ENCODE measurements at places on chromosomes 6 and 20.

GRCh38 chr20:40757087-40757486 lies 68.1 kb upstream of the MAFB start:
- no peak for DNase-seq

DNA sequence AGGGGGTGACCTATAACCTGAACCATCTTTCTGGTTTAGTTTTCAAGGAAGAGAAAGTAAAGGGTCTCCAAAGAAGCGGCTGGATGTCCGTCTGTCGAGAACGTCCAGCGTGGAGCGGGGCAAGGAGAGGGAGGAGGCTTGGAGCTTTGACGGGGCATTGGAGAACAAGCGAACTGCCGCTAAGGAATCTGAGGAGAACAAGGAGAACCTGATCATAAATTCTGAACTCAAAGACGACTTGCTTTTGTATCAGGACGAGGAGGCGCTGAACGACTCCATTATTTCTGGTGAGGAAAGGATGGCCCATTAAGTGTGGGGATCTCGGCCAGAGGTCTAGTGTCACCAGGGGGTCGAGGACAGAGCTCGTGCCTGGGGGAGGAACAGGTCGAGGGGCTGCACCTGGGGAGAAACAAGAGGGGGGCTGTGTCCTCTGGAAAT lies 159.2 kb downstream of the SYCP2 start:
- DNase-seq: no peak

DNA sequence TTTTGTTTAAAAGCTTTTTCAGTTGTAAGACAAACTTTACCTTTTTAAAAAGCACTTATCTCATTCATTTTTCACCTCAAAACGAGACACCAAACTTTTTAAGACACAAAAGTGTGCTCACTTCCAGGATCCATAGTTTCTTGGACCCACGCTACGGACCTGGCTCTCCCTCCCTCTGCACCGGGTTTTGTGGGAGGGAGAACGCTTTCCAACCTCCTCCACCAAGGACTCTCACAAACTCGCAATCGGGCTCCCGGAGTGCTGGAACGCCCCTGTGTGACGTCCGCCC lies 436 bp downstream of the CAGE1 start:
- DNase-seq: no peak

DNA sequence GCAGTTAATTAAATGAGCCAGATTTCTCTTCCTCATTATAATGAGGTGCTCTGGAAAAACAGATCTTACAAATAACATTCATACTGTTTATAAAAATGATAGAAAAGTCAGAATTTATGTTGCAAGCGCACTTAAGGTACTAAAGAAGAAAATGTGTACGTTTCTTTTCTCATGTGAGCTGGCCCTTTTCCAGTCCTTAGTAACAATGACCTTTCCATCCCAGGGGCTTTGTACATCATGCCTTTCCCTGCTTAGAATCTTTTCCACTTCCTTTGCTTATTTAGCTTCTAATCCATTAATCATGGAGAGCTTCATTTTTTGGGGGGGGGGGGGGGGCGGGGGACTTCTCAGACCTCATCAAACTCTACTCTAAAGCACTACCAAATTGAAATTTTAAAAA lies 4.8 kb downstream of the FBXO5 start:
- DNase-seq: no peak

GRCh38 chr20:2746636-2747265 lies 53.7 kb downstream of the CPXM1 start:
- DNase-seq: no peak

DNA sequence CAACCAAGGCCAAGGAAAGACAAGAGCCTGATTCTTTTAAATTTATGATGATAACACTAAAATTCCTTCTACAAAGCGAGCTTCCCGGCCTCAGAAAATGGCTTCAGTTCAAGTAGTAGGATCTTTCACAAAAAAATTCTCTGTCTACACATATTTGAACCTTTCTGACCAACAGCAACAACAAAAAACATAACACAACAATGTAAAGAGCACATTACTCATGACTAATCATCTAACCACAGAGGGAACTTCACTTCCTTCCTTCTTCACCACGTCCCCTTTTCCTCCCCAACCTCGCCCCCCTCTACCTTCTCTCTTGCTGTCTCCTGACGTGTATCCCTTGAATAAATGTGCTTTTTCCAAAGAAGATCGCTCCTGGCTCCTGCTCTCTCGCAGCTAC lies 228.2 kb downstream of the MYLK4 start:
- DNase-seq: no peak

- DNase-seq: no peak
Measured at GRCh38 chr6:169222126-169222525, 31.5 kb downstream of the THBS2 start.

DNA sequence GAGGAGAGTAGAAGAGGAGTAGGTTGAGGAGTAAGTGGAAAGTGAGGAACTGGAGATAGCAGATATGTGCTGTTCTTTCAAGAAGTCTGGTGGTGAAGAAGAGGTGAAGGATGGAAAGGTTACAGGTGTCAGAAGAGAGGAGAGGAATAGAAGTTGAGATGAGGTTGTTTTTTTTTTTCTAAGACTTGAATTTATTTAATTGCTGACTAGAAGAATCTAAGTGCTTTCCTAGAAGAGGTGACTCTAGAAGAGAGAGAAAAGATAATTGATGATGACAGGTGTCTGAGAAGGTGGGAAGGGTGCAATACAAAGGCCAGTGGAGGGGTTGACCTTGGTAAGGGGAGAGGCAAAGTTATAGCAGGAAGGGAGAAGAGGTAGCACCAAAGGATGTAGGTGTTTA lies 25.6 kb downstream of the NDUFAF5 start:
- no peak for DNase-seq

DNA sequence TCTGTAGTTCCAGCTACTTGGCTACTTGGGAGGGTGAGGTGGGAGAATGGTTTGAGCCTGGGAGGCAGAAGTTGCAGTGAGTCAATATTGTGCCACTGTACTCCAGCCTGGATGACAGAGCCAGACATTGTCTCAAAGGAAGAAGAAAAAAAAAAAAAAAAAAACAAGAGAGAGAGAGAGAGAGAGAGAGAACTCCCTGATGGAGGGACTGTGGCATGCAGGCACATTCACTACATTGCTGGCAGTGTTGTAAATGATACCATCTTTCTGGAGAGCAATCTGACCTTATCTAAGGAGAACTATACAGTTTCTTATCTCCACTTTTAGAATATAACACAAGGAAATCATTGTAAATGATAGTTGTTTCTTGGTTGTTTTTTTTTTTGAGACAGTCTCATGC lies 85.1 kb downstream of the MDN1 start:
- no peak for DNase-seq

GRCh38 chr6:151071295-151071694 lies 168.5 kb upstream of the AKAP12 start:
- no peak for DNase-seq

DNA sequence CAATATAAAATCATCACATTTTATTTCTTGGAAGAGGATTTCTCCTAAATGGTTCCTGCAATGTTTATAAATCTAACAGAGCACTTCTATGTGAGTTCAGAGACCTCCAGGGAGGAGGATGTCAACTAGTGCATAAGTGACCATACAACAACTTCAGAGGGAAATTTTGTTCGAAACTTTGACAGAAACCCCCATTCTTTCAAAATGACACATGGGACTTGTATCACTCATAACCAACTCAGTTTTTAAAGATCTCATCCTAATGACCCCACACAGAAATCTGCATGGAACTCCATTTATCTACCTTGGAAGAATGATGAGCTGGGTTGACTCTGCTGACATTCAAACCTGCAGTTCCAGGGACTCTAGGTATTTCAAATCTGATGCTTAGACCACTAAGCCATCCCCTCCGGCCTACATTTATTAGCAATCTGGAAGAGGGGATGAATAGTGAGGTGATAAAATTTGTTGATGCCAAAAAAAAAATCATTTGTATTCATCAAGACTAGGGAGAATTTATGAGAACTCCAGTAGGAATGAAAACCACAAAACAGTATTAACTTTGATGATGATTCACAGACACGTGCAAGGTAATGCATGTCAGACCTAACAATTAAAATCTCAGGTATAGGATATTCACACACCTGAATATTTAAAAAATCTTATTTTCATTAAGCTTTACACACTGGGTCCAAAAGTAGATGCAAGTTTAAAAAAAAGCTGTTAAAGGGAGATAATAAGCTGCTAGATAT lies 153.0 kb downstream of the REV3L start:
- DNase-seq: peak; percentile 24

GRCh38 chr6:4008324-4009047 lies 70.5 kb downstream of the FAM217A start:
- DNase-seq: no peak

DNA sequence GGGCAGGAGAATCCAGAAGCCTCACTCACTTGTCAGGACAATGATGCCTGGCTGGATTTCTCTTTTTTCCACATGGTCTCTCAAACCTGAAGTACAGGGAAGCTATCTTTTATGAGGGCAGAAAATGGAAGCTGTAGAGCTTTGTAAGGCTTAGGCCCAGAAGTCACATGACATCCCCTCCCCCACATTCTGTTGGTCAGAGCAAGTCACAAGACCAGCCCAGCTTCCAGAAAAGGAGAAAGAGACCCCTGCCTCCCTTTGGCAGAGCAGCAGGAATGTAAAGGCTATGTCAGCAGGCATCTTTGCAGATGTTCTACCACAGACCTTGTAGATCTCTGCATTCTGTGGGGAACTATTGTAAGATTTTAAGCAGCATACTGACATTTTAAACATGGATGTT lies 245.5 kb downstream of the SLC35F1 start:
- DNase-seq: no peak

- DNase-seq: no peak
Measured at GRCh38 chr6:118897386-118897785, 3.4 kb downstream of the ASF1A start.

DNA sequence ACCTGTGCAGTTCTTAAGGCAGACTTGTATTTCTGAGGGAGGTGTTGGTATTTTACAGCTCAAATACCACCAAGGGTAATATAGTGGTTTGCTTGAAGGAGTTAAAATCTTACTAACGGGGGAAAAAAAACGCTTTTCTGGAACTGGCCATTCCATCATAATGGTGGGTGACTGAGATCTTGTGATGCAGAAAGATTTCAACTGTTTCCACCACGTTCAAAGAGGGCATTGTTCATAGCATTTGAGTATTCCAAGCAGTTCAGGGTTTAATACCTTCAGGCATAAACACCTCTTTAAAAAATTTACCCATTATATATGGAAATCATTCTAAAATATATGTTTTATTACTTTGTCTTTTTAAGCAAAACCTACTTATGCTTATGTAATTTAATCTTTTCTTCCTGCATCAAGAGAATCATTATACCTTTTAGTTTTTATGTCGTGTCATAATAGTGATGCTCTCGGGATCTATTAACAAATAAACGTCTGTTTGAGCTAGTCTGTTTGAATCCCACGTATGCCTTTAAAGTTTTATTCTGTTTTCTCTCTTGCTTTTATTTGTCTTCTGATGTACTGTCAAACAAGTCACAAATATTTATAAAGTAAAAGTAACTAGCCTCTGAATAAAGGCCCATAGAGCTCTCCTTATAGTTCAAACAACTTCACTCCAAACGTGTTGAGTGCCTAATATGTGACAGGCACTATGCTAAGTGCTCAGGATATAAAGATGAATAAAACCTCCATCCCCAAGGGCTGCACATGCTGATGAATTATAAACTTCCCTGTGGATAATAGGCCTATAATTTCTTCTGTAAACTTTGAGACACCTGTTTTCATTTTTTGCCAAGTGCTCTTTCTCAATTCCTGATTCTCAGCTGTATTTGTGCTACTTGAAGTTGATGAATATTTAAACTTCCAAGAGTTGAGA lies 298.8 kb upstream of the FERMT1 start:
- no peak for DNase-seq

- DNase-seq: peak; percentile 43
Measured at GRCh38 chr20:19911810-19912382, 105.3 kb upstream of the NAA20 start.

DNA sequence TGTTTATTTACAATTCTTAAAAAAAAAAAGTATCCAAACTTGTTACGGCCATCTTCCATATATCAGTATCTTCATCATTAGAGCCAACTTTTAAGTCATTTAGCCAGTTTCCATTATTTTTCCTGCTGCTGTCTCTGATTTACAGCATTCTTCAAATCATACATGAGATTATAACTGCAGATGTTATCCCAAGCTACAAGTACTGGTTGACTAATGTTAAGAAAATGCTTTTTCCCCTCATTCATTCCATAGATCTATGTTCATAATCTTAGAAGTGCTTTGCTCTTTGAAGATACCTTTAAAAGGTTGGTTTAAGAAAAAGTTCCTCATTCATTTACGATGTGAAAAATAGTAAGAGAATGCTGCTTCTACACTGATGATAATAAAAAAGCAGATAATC lies 158.7 kb downstream of the RNGTT start:
- DNase-seq: no peak

GRCh38 chr6:25927178-25927577 lies 3.3 kb downstream of the SLC17A2 start:
- no peak for DNase-seq

DNA sequence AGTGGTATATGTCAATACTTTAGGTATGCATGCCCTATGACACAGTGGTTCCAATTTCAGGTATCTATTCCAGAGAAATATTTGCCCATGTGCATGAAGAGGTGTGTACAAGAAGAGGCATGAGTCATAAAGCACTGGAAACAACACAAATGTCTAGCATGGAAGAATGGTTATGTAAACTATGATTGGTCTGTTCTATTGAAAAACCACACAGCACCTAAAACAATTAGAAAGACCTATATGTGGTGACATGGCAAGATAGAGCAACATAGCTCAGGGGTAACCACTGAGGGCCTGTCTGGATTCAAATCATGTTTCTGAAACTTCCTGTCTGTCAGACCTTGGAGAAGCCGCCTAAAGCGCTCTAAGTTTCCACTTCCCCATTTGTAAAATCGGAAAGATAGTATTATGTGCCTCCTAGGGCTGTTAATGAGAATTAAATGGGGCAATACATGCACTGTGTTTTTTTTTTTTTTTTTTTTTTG lies 76.0 kb upstream of the SHLD1 start:
- DNase-seq: peak; percentile 76

GRCh38 chr6:89139509-89140346 lies 6.1 kb upstream of the PM20D2 start:
- DNase-seq: no peak

- no peak for DNase-seq
Measured at GRCh38 chr6:47653706-47654105, 44.7 kb upstream of the ADGRF4 start.

DNA sequence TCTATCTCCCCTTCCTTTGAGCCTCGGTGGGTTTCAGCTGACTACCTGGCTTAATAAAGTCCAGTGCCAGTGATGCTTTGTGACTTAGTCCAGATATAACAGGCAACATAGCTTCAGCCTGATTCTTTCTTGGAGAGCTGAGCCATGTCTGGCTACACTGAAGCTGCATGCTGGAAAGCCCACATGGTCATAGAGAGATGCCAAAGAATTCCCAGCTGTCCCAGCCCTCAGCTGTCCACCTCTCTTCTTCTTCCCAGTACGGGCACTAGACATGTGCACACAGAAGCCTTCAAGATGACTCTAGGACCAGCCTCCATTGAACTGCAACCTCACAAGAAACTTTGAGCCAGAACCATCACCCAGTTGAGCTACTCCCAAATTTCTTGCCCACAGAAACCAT lies 154.1 kb upstream of the MYLIP start:
- no peak for DNase-seq

- DNase-seq: no peak
Measured at GRCh38 chr6:167824591-167825331, 1.9 kb upstream of the AFDN start.

GRCh38 chr6:168538892-168539811 lies 98.2 kb downstream of the SMOC2 start:
- DNase-seq: no peak

GRCh38 chr6:17334265-17334664 lies 53.1 kb downstream of the RBM24 start:
- no peak for DNase-seq

All from GM06990 (cell line).